ENCODE measurements at places on chromosomes 1 and 21.

DNA sequence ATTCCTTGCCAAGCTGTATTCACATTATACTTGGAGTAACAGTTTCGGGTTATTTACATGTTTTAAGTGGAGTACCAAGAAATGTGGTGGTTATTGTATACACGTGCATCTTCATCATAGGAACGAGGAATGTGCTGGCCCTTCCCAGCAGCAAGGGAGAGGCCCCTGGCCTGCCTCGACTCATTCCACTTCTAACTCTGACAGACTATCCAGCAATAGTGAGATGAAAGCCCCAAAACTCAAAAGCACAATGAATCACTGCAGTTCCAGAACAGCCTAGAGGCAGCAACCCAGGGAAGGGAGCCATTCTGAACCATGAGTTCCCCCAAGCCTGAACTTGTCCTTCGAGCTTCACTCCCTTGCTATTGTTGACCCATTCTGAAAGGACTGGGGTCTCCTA, 23.1 kb downstream of the FAM89A start:
- DNase-seq, result no peak

- DNase-seq, result no peak
Measured at GRCh38 chr1:7572654-7573152, 198.4 kb upstream of the VAMP3 start.

DNA sequence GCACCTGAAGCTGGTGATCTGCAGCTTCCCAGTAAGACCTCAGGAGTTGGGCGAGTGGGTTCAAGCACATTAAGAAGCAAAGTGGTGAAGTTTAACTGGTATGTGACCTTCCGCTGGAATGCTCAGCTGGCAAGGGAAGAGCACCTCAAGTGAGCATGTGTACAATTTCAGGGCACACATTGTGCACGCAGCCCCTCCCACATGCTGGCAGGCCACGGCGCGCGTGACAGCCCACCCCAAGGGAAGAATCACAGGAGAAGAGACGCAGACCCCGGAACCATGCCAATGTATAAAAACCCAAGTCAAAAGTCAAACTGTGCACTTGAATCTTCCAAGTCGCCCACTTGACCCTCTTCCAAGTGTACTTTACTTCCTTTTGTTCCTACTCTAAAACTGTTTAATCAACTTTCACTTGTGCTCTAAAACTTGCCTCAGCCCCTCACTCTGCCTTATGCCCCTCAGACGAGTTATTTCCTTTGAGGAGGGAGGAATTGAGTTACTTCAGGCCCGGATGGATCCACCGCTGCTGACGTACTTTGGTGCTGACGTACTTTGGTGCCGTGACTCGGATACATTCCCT, 20.0 kb downstream of the LRRC3 start:
- DNase-seq, result no peak

DNA sequence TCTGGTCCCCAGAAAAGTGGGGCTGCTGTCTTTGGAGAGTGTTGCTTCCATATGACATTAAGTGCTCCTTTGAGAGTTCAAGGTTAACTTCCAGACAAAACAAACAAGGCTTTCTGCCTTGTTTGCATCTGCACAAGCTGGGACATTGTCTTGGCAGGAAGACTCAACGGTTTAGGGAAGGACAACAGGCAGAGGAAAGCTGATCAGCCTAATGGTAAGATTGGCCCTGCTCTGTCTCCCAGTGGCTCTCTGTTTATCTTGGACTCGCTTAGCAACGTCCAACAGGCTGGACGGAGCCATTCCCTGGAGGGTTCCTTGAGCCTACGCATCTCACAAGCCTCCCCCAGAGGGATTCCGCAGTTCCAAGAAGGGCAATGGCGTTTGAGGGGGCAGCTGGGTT, 62.2 kb upstream of the SLC44A3 start:
- DNase-seq, result no peak

DNA sequence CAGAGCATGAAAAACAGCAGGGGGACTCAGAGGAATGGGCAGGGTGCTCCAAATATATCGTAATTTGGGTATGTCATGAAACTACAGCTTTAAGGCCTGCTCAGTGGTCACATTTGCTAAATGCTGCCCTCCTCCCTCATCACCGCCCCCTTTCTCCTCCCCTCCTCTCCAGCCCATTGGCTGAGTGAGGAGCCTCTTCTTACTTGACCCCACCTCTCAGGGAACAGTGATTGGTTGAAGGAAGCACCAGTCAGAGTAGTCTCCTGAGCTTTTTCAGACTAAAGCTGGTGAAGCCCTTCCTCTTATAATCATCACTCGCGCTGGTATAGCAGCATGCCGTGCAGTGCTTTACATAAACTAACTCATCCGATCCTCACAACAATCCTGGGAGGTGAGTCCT, 10.0 kb upstream of the TTC39A start:
- no peak for DNase-seq
